ENCODE measurements at places on chromosomes 5 and 9.

DNA sequence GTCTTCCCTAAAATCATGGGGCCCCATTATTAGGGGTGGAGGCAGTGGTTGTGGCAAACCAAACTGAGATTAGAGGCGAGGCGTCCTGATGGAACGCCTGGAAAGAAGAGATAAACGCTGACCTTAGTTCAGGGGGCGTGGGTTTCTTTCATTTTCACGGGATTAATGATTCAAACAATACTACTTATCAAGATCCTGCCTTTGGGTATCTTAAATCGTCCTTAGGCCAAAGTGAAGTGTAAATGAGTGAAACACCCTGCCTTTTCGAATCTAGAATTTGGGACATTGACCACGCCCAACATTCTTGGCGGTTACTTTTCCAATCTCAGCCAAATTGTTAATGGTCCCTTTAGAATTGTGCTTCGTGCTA, 1.0 kb upstream of the UBTD2 start:
- no peak for DNase-seq

DNA sequence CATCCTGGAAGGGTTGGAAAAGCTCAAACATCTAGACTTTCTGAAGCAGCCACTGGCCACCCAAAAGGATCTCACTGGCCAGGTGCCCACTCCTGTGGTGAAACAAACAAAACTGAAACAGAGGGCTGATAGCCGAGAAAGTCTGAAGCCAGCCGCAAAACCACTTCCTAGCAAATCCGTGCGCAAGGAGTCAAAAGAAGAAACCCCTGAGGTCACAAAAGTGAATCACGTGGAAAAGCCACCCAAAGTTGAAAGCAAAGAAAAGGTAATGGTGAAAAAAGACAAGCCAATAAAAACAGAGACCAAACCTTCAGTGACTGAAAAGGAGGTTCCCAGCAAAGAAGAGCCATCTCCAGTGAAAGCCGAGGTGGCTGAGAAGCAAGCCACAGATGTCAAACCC, 87.6 kb downstream of the MAP1B start:
- DNase-seq: no peak

DNA sequence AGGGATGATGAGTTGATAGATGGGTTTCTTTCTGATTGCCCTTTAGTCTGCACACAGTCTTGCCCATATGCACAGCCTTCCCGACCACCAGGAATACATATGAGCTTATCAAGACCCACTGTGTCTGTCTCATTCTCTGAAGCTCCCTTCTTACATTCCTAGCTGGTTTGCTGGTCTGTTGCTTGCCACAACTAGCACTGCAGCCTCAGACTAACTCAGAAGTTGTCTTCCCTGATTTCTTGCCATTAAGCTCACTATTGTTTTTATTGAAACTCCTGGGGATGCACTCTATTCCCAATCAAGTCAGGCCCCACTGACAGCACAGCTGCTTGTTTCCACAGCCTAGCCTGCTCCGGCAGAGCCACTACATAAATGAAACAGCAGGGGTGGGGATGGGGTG, 97.5 kb downstream of the SAXO1 start:
- no peak for DNase-seq

GRCh38 chr5:173311818-173312585, 16.2 kb downstream of the STC2 start:
- DNase-seq: no peak

- no peak for DNase-seq
Observed at GRCh38 chr9:110192531-110193261, 15.3 kb downstream of the C9orf152 start.

Data from cortex of kidney (tissue), 1 donor.